ENCODE measurements at places on chromosomes 4 and X.

DNA sequence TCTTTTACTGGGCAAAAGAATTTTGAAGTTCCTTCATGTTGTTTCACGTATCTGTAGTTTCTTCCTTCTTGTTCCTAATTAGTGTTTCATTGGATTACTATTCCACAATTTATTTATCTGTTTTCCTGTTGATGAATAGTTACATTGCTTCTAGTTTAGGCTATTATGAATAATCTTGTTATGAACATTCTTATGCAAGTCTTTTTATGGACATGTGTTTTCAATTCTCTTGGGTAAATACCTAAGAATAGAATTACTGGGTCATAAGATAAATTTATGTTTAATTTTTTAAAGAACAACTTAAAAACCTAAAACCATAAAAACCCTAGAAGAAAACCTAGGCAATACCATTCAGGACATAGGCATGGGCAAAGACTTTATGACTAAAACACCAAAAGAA is 70.9 kb upstream of the RXFP1 start:
- DNase-seq, result no peak

GRCh38 chrX:40683245-40683644 is 35.9 kb upstream of the CXorf38 start:
- DNase-seq, result no peak

DNA sequence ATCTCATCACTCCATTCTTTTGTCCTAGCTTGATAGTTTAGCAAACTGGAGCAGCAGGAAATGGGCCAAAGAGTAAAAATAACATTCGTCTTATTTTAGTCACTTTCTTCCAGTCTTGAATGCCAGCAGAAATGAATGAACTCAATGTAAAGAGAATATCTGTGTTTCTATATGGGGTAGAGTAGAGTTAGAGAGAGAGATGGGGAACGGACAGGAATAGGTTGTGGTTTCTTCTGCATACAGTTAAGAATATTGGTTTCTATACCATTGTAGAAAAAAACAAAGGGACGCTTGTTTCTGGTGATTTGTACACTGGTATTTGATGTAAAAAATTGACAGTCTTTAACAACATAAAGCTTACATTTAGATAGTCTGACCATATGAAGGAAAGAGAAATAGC is 8.9 kb downstream of the GPR174 start:
- no peak for DNase-seq

- DNase-seq, result no peak
These were observed 22.5 kb downstream of the ERVMER34-1 start for GRCh38 chr4:52728691-52729240.

Data from NCI-H2081 (cell line).